Brain microvascular endothelial cell (primary cell): ENCODE measurements at places on chromosomes 3 and 15.
A peak's percentile ranks its signal among the peaks of the same experiment; 100 is the strongest.

GRCh38 chr3:56775838-56776555, 25.8 kb downstream of the ARHGEF3 start:
- DNase-seq = no peak

DNA sequence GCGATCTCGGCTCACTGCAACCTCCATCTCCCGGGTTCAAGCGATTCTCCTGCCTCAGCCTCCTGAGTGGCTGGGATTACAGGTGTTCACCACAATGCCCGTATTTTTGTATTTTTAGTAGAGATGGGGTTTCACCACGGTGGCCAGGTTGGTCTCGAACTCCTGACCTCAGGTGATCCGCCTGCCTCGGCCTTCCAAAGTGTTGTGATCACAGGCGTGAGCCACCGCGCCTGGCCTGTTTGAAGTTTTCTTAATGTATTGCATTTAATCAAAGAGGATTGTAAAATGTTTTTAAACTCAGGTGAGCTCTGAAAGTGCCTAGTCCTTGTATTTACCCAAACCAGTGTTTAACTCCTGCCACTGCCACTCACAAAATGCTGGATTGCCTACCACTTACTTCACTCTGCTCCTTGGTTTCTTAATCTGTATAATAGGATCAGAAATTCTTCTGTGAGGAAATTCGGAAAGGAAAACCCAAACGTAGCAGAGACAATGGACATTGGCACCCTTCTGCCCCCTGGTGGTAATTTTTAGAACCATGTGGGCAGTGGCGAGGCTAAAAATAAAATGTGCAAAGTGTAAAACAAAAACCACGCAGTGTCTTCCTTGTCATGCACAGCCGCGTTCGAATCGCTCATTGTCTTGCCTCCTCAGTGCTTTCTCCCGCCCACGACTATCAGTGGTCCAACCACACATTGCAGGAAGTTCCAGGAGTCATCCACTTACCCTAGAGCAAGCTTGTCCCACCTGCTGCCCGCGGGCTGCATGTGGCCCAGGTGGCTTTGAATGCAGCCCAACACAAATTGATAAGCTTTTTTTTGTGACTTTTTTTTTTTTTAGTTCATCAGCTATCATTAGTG, 27.3 kb downstream of the CEP19 start:
- peak; percentile 60 for DNase-seq

GRCh38 chr15:34610354-34610753, 26.9 kb upstream of the GOLGA8B start:
- peak; percentile 2 for DNase-seq

GRCh38 chr3:48662753-48663488, at the start of gene CELSR3:
CELSR3 (minus strand) TSS chr3:48662886; CDS start chr3:48662634, 252 bp downstream.
- DNase-seq = peak; percentile 78

DNA sequence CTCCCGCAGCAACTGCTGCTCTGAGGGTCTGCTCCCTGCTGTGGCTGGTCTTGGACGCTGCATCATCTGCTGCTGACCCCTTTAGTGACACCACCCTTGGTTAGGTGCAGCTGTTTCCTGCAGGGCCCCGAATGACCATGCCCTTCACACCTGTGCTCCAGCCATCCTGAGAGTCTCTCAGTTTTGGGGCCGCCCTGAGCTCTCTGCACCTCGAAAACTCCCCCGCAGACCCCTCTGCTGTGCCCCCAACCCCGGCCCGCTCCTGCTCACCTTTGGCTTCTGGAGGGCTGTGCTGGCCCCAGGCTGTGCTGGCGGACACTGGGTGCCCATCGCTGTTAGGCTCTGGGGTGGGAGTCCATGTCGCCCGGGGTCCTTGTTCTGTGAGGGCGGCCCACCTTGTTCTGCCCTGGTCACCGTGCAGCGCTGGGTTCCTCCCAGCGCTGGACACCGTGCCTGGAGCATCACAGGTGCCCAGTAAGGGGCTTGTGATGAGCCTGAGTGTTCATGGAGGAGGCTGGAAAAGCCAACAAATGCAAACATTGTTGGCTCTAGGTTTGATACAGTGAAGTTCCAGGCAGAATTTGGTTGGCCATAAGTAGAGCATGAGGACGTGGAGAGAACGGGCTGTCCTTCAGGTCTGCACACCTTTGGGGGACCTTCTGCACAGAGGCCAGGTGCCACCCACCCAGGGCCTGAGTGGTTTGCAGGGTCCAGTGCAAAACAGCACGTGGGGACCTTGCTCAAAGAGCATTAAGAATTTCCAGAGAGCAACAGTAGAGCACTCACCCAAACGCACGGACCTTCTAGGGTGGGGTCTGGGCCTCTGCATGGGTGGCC, 12.3 kb downstream of the ABTB1 start:
- no peak for DNase-seq

GRCh38 chr3:24686808-24687207, 192.2 kb upstream of the THRB start:
- DNase-seq = peak; percentile 81

DNA sequence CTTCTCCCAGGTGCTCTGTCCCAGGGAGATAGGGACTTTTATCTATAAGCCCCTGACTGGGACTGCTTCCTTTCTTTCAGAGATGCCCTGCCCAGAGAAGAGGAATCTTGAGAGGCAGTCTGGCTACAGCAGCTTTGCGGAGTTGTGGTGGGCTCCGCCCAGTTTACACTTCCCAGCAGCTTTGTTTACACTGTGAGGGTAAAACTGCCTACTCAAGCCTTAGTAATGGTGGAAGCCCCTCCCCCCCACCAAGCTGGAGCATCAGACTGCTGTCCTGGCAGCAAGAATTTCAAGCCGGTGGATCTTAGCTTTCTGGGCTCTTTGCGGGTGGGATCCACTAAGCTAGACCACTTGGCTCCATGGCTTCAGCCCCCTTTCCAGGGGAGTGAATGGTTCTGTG, 253.8 kb upstream of the ARL6 start:
- DNase-seq = no peak
